ENCODE measurements at places on chromosomes 6 and 20.

DNA sequence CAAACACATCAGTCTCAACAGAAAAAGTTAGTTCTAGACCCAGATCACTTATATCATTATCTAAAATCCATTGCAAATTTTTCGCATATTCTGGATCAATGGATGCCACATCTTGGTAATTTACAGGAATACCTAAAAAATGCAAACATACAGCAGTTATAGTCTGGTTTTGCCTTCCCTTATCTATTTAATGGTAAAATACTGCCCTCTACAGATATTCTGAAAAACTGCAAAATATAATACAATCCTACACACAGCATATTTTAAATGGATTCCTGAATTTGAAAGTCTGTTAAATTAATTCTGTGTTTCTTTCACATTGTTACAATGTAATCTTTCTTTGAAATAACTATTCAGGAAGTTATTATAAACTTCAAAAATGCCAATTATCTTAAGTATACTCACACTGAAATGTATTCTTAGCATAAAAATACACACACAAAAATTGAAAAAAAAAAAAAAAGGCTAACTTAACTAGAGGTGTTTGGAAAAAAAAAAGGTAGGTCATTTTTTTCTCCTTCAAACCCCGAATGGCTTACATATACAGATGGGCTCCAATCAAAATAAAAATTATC is 88.4 kb downstream of the HACE1 start:
- no peak for DNase-seq

GRCh38 chr20:55160996-55161395 is 685.6 kb downstream of the DOK5 start:
- DNase-seq = no peak

DNA sequence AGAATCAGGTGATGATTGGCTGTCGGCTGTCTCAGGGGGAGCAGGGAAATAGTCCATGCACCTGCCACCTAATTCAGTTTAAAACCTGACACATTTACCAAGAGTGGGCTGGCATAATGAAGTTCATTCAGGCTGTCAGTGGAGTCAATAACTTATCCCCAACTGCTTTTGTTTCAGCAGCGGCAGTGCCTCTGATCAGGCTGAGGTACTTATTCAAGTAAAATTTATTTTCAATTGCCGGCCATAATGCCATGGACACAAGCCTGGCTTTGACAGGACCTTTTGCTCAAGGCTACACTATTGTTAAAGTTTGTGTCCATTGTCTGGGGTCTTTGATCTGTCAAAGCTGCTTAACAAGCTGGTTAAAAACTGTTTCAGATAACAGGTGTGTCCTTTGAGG is 20.6 kb downstream of the OLIG3 start:
- DNase-seq = no peak

GRCh38 chr6:45031601-45032000 is 296.5 kb upstream of the RUNX2 start:
- DNase-seq = no peak

- peak; percentile 74 for DNase-seq
Measured at GRCh38 chr6:44116641-44117382, 10.4 kb downstream of the MRPL14 start.

DNA sequence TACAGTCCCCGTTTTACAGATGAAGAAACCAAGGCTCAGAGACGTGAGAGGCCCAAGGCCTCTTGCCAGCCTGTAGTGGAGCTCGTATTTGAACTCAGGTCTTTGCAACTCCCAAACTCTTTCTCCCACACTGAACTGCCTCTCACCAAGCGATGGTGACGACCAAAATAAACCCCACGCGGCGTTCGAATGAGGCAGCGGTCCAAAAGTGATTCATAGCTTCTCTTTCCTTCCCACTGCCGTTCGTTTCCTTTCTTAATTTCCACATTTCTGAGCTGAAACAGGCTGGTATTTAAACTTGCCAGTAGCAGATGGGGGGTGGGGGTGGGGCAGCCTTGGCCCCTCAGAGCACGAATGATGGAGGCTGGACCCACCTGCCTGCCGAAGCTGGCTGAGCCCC is 252.9 kb upstream of the KCNG1 start:
- no peak for DNase-seq

DNA sequence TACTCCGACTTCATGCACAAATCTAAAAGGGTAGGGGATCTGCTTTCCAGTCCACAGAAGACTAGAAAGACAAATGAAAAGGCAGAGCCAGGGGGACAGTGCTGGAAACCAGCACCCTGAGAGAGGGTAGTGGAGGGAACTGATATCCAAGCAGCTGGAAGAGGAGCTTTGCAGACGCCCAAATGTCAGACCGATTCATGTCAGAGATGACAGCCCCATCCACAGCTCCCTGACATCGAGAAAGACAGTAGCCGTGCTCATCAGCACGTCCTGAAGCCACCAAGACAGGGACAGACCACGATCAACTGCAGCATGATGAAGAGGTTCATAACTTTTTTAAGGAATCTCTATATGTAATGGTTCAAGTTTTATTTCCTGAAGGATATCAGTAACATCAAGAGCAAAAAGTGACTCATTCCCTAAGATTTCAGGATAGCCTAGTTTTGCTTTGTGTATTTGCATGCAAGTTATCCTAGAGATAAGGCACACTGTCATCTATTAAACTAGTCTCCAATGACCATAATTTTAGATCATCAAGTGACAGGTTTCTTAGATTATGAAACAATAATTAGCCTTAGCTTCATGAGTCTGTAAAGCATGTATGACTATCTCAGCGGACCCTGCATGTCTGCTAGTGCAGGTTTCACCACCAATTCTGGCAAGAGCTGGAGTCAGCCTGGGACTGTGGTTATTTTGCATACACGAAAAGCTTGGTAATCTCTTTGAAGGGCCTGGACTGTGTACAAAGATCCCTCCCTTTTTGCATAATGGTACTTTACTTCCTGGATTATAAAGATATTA is 43.0 kb downstream of the PRDM1 start:
- DNase-seq = no peak

DNA sequence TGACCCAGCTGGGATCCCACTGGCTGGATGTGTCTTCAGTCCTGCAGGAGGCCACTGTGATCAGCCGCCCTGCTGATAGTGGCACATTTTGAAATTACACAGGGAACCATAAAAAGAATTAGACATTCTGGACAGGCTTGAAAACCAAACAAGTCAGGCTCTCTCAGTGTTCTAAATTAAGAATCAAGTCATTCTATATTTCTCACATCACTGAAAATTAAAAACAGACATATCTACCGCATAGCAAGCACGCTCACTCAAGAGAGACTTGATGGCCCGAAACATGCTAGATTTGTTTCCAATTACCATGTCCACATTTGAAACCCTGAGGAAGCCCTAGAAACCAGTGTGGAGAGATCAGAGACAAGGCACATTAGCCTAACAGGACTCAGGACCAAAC is 57.7 kb downstream of the NFATC2 start:
- no peak for DNase-seq

GRCh38 chr6:968791-969190 is 275.9 kb upstream of the EXOC2 start:
- DNase-seq = no peak

DNA sequence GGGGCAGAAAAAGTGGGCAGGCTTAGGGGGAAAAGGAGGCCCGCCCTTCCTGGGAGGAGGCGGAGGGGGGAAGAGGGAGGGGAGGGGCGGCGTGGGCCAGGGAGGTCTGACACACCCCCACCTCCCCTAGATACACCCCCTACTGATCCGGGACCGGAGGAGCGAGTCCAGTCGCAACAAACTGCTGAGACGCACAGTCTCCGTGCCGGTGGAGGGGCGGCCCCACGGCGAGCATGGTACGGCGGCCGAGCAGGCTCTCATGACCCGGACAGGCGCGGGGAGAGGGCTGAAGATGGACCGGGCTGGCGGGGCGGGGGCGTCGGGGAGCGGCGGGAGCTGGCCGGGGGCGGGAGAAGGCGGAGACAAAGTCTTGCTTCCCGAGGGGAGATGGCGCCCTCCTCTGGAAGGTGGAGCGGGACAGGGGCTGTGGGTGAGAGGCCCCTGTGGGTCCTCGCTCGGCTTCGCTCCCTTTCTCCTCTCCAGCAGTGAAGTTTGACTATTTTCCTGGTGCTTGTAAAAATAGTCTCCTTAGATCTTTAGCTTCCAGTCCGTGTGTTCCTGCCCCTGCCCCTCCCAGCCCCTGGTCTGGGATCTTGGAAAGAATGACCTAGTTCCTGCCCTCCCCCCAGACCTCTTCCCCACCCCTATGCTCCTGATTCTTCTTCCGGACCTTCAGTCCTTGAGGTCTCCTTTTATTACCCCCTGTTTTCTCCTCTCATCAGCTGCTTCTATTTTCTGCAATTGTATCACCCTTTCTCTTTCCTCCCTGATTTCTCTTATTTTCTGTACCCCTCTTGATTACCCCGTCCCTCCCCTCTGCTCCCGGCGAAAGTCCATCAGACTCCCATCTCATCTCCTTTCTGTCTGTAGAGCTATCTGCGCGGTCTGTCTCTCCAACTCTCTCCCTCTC is 6.1 kb downstream of the SYNGAP1 start:
- peak; percentile 79 for DNase-seq

GRCh38 chr20:46063652-46064054 is 26.1 kb downstream of the NCOA5 start:
- DNase-seq = no peak

DNA sequence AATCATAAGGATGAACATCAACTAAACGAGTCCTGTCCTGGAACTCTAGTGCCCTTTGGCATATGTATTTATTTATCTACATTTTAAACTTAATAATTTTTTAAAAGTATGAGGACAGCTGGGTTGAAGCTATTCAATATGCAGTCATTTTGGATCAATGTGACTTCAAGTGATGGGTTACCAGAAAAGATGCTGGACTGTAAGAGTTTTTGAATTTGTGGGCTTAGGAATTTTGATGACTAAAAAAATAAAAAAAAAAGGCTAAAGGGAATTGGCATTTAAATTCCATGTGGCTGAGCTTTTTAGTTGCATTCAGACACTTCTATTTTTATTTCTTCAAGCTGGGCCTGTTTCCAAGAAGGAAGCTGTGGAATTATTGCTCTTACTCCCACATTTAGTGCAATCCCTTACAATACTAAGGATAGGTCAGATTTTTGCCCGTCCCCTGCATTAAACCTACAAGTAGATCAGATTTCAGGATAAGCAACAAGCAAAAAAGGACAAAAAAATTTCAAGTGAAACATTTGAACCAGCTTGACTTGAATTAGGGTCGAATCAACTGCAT is 704.2 kb upstream of the CITED2 start:
- DNase-seq = no peak

DNA sequence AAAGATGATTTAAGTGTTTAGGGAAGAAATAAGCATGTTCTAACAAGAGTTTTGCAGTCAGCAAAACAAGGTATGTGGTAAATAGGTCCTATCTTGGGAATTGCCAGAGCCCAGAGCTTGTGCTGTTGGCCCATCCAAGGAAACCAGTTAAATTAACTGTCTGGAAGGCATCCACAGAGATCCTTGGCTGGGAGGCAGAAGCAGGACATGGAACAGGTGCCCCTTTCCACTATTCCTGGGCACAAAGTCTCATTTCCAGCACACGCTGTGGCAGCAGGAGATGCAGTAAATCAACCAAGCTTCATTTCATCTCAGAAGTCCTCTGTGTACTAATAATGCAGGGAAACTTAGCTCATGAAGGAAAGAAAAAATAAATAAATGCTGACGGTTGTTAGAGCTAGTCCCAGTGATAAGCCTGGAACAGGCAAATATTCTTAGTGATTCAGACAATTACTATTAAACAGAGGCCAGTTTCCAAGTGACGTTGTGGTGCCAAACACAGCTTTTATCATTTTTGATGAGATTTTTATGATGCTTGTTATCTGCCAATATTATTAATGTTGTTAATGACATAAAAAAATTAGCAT is 39.8 kb upstream of the SNAP25 start:
- no peak for DNase-seq

DNA sequence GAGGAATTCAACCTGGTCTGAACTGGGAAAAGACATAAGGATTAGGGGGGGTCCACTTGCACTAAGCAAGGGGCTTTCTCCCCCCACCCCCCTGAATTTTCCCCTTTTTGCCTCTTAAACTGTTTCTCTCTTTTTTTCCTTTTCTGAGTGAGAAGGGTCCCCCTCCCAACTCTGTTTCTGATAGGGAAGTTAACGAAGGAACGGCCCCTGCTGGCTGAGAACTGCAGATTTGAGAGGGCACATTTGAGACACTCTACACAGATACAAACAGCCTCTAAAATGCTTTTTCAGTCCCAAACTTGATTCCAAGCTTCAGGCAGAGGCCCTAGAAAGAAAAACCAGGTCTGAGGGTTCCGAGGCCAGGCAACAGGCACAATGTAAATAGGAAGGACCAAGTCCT is 91.7 kb downstream of the JARID2 start:
- no peak for DNase-seq

DNA sequence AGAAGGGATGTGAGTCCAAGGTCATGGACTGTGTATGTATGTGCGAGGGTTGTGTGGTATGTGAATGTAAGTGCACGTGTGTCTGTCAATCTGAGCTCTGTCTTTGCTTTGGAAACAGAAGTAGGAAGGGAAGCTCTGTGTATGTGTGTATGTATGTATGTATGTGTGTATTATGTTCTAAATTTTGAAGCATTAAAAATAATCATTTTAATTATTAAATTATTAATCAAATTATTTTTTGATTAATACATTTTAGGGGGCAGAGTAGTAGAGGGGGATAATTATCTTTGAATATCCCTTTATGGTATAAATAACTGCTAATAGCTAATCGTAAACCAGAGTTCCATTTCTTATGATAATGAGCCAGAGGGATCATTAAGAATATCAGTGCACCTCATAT is 42.8 kb downstream of the SH3BGRL2 start:
- DNase-seq = no peak

GRCh38 chr6:144298194-144298593 is 13.1 kb downstream of the UTRN start:
- no peak for DNase-seq

GRCh38 chr20:12049125-12049524 is 131.4 kb downstream of the BTBD3 start:
- no peak for DNase-seq

DNA sequence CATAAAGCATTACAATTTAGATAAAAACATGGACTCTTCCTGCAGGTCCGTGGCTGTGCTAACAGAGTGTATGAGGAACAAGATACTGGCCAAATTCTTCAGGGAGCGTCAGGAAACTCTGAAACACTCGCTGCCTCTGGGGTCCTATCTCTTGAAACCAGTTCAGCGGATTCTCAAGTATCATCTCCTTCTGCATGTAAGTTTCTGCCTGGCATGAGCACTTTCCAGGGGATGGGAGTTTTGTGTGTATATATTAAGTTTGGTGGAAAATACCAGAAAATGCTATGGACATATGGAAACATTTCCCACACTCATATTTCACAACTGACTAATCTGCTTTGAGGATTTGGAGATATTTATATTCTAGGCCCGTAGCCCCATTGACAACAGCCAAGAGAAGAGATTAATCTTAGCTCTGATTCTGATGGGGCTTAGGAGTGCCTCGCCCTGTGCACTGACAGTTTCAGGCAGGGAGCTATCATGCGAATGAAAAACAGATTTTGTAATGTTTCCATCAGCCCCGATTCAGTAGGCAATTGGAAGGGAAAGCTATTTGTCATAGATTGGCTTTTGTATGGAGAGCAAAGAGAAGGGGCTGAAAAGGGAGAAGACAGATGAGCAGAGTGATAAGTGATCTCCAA is 64.7 kb upstream of the MTHFD1L start:
- no peak for DNase-seq

GRCh38 chr6:126148853-126149252 is 162.5 kb downstream of the TRMT11 start:
- no peak for DNase-seq

- DNase-seq = no peak
Measured at GRCh38 chr6:85465762-85466161, 15.9 kb downstream of the NT5E start.

- no peak for DNase-seq
Measured at GRCh38 chr6:16344756-16345155, 106.4 kb downstream of the GMPR start.
